ENCODE measurements at places on chromosomes 3 and 15.
A peak's percentile ranks its signal among the peaks of the same experiment; 100 is the strongest.

DNA sequence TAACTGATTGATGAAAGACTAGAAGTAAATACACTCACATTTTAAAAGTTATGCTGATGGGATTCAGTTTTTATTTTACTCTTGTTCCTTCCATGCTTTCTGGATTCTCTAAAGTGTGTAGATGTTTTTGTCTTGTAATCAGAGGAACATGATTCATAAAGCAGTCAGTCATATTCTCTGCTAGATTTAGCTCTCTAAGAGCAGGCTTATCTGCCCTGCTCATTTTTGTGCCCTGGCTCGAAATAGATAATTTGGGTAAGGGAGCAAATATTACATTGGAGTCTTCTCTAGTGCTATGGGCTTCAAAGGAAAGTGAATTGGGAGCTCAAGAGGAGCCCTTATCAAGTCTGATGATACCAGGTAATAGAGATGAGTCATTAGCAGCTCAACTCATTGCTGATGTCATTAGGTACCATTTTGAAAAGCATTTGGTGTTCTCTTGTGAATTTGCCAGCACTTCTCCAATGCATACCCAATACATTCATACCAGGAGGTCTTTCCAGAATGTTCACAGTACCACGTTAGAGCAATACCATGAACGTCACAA, 27.7 kb downstream of the SACM1L start:
- DNase-seq = no peak

- DNase-seq = peak; percentile 75
Observed at GRCh38 chr15:63093486-63094205, 28.0 kb upstream of the LACTB start.

GRCh38 chr3:64675687-64676247, 12.0 kb downstream of the ADAMTS9 start:
- no peak for DNase-seq

- DNase-seq = no peak
Observed at GRCh38 chr3:102790747-102791325, 356.0 kb downstream of the ZPLD1 start.

- DNase-seq = no peak
Observed at GRCh38 chr15:101406526-101407195, 82.8 kb downstream of the PCSK6 start.

GRCh38 chr3:147915057-147915456, 505.9 kb downstream of the ZIC1 start:
- no peak for DNase-seq

GRCh38 chr15:89768071-89768500, 8.0 kb upstream of the MESP2 start:
- DNase-seq = no peak

DNA sequence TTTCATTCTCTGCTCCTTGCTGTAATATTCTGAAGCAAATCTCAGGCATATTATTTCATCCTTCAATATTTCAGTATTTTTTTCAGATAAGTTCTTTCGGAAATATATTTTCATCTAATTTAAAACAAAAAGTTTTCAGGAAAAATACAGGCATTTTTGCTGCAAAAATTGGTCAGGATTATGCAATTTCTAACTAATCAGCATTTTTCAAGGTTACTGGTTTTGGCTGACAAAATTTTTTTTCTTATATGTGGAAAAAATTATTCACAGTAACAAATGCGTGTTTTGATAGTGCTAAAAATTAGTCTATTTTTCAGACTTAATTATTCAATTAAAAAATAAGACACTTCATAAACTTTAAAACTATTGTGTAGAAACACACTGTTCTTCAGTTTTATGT, 31.4 kb downstream of the FNDC3B start:
- no peak for DNase-seq

DNA sequence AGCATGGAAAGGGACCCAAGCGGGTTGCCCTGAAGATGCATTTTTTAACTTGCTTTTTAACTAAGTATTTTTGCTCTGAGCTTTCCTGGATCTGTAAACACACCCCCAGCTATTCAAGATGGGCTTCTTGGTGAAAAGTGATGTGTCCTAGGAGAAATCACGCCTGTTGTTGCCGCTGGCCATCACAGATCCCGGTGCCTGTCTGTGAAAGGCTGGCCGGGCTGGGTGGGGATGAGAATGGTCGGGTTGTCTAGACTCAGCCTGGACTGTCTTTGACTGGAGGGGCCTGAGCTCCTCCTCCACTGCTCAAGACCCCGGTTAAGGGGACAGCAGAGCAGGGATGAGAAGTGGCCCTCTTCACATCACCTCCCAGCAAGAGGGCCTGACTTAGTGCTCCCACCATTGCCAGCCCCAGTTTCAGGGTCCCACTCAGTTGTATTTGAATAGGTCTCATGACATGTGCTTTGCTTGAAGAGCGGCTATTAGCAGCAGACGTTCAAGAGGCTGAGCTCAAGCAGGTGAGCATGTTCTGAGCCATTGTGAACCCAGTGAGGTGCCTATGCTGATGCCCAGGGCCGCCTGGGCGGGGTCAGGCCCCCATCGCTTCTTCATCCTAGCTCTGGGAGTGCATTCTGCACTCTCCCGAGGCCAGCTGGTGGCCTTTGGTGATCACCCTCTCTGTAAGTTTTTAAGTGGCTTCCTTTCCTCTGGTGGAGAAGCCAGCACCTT, 79.9 kb downstream of the IGF1R start:
- no peak for DNase-seq

- DNase-seq = no peak
Observed at GRCh38 chr3:144915202-144915601, 943.6 kb downstream of the DIPK2A start.

DNA sequence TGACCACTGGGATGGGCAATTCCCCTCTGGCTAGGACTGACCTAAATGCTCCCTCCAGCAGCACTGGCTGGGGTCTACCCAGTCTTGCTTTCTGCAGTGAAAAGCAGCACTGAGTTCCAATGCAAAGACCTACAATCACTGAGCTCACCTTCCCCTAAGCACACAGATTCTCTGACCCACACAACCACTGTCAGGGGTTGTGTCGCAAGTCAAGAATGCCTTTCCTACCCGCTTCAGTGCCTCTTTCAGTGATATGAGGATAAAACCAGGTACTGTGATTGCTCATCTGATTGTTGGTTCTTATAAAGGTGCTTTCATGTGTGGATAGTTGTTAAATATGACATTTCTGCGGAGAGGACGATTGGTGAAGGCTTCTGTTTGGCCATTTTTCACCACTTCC, 345.6 kb downstream of the GAP43 start:
- DNase-seq = no peak

- DNase-seq = no peak
Observed at GRCh38 chr15:74306781-74307217, 60.6 kb downstream of the CYP11A1 start.

- no peak for DNase-seq
Observed at GRCh38 chr15:70856177-70856883, 2.4 kb upstream of the LARP6 start.

GRCh38 chr15:68617001-68617400, 38.2 kb downstream of the CORO2B start:
- no peak for DNase-seq

- no peak for DNase-seq
Observed at GRCh38 chr15:42210696-42211095, 2.6 kb upstream of the VPS39 start.

GRCh38 chr3:178561239-178561638, 25.0 kb downstream of the KCNMB2 start:
- DNase-seq = no peak

- DNase-seq = no peak
Observed at GRCh38 chr3:39191111-39191510, 1.3 kb downstream of the XIRP1 start.

DNA sequence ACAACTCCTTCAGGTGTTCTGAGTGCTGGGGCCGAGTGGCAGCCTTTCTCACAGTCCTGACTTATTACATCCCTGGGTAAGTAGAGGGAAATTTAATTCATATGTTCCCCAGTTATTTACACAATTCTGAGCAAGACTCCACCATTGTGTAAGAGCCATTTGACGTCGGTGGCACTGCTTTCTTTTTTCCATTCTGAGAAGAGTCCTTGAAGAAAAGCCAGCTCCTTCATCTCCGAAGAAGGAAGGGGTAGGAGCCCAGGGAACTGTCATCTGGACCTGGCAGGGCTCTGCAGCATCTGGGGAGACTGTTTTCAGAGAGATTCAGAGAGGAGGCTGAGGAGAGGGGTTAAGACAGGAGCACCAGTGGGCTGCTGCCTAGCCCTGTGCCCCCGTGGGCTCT, 22.6 kb upstream of the MASP1 start:
- no peak for DNase-seq

GRCh38 chr3:45235409-45235808, 9.3 kb upstream of the TMEM158 start:
- no peak for DNase-seq

DNA sequence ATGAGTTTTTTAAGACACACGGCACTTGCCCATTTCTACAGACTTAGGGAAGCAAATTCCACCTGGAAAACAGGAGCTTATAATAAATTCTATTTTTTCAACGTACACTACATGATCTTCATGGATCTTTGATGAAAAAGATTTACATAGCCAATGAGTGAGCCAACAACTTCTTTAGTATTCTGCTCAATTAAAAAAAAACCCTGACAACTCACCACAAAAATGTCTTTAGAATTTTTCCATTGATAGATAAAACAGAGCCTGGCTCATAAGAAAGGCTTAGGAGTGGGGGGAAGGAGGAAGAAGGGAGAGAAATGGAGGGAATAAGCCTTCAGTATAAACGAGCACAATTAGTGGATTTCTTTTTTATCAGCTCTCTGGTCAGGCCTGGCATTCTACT, 126.7 kb downstream of the ATP10A start:
- no peak for DNase-seq

DNA sequence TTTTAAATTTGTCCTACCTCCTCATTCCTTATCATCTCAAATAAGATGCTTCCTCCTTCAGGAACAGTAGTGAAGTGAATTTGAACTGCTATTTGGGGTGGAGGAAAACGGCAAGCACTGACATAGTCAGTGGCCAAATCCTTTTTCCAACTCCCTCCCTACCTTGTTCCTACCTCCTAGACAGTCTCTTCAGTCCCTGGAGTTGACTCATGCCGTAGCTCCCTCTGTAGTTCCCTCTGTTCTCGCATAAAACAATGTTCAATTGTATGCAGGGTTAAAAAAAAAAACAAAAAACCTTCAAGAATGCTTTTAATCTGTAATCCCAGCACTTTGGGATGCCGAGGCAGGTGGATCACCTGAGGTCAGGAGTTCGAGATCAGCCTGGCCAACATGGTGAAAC, 1.4 kb downstream of the UBR1 start:
- no peak for DNase-seq

- DNase-seq = no peak
Observed at GRCh38 chr3:128942161-128942952, 51.5 kb downstream of the CFAP92 start.

- DNase-seq = no peak
Observed at GRCh38 chr15:71559098-71559497, 251.3 kb upstream of the NR2E3 start.

DNA sequence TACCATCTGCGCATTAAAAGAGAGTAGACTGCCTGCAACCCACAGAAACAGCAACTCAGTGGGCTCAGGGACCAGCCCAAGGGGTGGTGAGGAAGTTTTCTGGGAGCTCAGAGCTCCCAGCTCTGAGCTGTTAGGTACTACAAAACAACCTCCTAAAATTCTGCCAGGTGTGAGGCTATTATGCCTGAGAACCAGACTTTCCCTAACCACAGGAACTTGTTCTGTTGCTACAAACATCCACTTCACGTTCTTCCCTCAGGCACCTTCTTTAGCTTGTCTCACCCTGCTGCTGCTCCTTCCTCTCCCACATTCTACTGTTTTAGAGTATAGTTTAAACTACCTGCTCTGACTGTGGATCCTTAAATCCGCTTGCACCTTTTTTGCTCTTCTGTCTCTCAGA, 399.4 kb downstream of the ROBO1 start:
- DNase-seq = no peak

DNA sequence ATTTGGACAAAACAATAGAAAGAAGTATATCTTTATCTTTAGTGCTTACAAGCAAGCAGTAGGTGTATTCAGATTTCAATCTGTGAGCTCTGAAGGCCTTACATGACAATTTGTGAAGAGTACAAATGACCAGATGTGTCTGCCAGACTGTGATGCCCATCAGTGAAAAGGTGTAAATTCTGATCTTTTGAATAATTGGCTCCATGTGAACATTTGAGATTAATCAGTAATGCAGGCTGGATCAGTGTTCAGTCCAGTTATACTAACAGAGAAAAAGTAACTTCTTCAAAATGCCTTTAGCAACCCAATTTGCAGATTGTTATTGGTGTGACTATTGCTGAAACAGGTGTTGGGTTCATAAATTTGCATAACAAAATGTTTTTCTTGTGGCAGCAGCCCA, 5.2 kb downstream of the IQCH start:
- DNase-seq = no peak

GRCh38 chr15:32838820-32839219, 121.0 kb downstream of the GREM1 start:
- no peak for DNase-seq

DNA sequence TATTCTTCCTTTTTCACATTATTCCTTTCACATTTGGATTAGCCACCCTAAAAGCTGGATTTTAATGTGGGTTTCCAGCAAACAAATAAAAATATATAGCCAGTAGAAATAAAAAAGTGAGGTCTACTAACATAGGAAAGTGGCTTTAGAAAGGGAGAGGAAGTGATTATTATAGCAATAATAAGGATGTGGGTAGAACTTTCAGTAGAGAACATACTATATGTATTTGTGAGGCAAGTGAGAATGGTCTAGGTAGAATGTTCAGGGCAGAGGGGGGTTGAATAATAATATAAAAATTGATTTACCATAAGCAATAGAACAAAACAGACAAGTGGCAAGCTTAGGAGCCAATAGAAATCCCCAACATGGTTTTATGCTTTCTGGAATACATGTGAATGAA, 88.6 kb downstream of the NR1I2 start:
- no peak for DNase-seq

GRCh38 chr15:29432191-29433049, 162.8 kb upstream of the NSMCE3 start:
- no peak for DNase-seq

DNA sequence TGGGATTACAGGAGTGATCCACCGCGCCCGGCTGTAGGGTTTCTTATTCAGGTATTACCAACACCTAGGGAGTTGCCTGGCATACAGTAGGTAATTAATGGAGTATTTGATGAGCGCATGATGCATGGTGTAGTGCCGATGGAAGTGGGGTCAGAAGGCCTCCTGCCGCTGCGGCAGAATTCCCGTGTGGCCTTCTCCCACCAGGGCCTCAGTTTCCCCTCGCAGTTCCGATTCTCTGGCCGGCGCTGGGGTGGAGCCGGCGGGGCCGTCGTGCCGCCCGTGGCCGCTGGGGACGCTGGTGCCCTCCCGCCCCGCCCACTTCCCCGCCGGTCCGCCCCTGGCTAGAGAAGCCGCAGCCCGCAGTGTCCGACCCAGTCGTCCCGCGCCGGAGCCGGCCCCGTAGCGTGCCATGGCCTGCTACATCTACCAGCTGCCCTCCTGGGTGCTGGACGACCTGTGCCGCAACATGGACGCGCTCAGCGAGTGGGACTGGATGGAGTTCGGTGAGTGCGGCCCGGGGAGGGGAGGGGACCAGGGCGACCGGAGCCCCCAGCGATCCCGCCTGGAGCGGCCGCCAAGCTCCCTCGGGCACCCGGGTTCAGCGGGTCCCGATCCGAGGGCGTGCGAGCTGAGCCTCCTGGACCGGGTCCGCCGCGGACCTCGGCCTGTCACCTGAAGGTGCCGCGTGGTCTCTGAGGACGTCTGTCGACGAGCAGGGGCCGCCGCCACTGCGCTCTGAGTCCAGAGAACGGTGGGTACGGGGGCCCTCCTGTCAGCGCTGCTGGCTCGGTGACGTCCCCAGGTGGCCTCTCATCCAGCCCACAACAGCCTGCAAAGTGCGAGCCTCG, at the start of gene IRAK2:
TSS of gene IRAK2 (plus strand) at position 374 of the 848 bp plus-strand sequence. CDS start at position 410, 36 bp downstream.
- no peak for DNase-seq

Data from stimulated activated CD4-positive, alpha-beta T cell treated with anti-CD3 and anti-CD28 coated beads, TNF-alpha, amount 100 ng/mL, for 48 hours (primary cell).